Occipital lobe (tissue), 3 donors: ENCODE measurements at places on chromosomes 12 and 14. TPM values are rescaled to one million over a fixed set of nuclear protein-coding genes. Genes with fewer than 3 reads are reported as not detected.

GRCh38 chr14:100674897-100675619, 51.6 kb upstream of the DLK1 start:
- DNase-seq, result no peak

The PTPRR gene
- 19.5 TPM for total RNA-seq

The NID2 gene
- total RNA-seq, result 8.9 TPM

The NXPH4 gene
- total RNA-seq, result 0.78 TPM

- no peak for DNase-seq
These were observed 318.0 kb downstream of the ADGRD1 start for GRCh38 chr12:131271724-131272123.

DNA sequence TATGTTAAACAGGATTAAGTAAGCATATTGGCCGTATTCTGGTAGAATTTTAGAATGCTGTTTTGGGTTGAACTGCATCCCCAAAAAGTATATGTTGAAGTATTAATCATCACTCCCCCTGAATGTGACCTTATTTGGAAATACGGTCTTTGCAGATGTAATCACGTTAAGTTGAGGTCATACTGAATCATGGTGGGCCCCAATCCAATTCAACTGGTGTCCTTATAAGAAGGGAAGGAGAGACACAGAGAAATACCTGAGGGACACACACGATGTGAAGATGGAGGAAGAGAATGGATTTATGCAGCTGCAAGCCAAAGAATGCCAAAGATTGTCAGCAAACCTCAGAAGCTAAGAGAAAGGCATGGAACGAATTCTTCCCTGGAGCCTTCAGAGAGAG, 268.6 kb downstream of the ITPR2 start:
- DNase-seq, result no peak

- no peak for DNase-seq
These were observed 55.9 kb upstream of the TMCC3 start for GRCh38 chr12:94706250-94706661.

- DNase-seq, result no peak
These were observed 232.5 kb upstream of the RTL1 start for GRCh38 chr14:101135796-101136742.

- DNase-seq, result no peak
These were observed 1312.9 kb upstream of the FLRT2 start for GRCh38 chr14:84217066-84217465.

The TMEM52B gene
- 0.62 TPM for total RNA-seq

- no peak for DNase-seq
These were observed 52.4 kb downstream of the PHLDA1 start for GRCh38 chr12:75979181-75979580.

- DNase-seq, result no peak
These were observed 24.9 kb upstream of the ZDHHC17 start for GRCh38 chr12:76738824-76739579.

GRCh38 chr12:30862486-30862885, 64.1 kb upstream of the TSPAN11 start:
- DNase-seq, result no peak

GRCh38 chr12:29398495-29398894, 17.5 kb upstream of the ERGIC2 start:
- DNase-seq, result no peak

The KRT77 gene
- not detected for total RNA-seq

DNA sequence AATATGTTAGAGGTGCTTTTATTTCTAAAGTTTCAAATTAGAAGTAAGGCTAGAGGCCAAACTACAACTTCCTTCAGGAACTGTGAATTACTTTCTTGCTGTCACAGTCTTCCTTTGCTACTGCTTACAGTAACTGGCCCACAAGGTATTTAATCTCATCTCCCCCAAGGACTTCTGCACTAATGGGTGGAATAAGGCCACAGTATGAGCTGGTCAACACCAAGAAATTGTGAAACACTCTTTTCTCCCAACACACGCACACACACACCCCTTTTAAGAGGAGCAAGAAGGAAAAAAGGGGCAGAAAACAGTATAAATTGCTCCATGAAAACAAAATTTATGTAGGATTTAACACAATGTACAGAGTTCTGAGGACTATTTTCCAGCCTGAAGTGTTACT, 45.6 kb downstream of the SCAF11 start:
- no peak for DNase-seq

DNA sequence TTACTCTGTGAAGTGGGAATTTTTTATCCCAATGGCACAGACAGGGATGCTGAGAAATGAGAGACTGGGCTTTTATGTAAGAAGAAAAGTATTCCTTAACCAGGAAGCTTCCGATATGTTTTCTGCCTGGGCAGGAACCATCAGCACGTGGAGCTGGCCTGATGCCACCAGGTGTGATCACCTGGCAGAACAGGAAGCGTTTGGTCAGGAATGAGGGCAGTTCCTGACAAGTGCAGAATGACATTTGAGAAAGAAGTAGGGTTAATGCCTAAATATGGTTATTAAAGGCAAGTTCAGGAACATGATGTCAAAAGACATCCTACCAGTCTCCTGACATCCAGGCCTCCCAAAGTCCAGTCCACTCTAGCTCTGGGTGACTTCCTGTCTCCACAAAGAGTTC, 210.3 kb downstream of the NUAK1 start:
- no peak for DNase-seq

- no peak for DNase-seq
These were observed 35.2 kb upstream of the CPSF6 start for GRCh38 chr12:69204191-69204590.

- peak; percentile 31 for DNase-seq
These were observed 53.1 kb downstream of the SIX6 start for GRCh38 chr14:60561845-60562746.

GRCh38 chr14:94379291-94380224, 8.8 kb downstream of the SERPINA1 start:
- DNase-seq, result no peak

DNA sequence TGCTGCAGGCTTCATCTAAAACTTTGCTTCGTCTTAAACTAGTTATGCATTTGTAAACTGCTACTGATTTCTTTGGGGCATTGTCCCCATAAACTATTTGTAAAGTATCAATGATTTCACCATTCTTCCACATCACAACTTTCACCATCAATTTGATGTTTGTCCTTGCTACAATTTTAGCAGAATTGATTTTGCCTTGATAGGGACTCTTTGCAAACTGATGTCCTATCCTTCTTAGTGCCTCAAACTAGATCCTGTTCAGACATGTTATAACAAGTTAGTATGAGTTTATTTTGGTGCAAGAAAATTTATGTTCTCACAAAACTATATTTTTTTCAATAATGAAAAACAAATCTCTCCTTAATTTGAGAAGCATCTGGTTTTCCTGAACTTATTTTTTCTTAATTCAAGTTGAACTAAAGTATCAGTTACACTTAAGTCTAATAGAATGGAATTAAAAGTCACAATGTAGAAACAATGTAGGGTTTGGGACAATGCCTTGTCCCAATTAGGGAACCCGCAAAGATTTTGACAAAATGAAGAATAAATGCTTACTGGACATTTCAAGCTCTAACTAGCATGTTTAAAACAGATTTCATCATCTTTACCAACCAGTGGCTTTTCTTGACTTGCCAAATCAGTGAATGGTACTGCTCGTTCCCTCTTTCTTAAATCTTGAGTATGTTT, 10.1 kb upstream of the ARID4A start:
- DNase-seq, result no peak

The VRTN gene
- not detected for total RNA-seq

- DNase-seq, result no peak
These were observed 16.8 kb downstream of the GPATCH2L start for GRCh38 chr14:76168531-76168930.

The C14orf132 gene
- total RNA-seq, result 72.5 TPM

GRCh38 chr12:47271800-47272239, 192.1 kb upstream of the AMIGO2 start:
- DNase-seq, result no peak

The APOF gene
- not detected for total RNA-seq
